Skin of body (tissue), 3 donors: ENCODE measurements at places on chromosomes 7 and 10.

GRCh38 chr10:75957314-75958120 is 526.1 kb downstream of the LRMDA start:
- no peak for DNase-seq

- DNase-seq, result no peak
Observed at GRCh38 chr7:13851736-13852135, 137.7 kb downstream of the ETV1 start.

DNA sequence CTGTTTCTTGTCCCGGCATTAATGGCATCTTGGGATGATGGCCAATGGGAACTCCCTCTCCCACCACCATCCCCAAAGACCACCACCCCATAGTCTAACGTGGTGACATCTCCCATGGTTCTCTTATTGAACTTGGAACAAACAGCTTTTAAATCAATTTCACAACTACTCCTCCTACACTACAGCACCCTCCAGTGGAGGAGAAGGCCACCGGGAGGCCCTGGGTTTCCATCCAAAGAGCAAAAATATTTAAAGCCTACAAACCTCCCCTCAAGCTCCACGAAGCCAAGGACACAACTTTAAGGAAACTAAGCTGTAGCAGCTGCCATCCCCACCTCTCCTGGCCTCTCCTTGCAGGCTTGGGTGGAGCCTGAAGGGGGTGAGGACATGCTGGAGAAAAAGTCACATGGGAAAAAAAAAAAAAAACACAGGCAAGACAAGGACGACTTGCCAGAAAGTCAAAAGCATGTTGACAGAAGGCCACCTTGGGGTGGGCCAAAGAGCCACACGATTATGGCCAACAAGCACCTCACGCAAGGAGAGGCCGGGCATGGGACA is 94.0 kb upstream of the LANCL2 start:
- no peak for DNase-seq

GRCh38 chr7:149635561-149636329 is 137.6 kb downstream of the ZNF467 start:
- no peak for DNase-seq

DNA sequence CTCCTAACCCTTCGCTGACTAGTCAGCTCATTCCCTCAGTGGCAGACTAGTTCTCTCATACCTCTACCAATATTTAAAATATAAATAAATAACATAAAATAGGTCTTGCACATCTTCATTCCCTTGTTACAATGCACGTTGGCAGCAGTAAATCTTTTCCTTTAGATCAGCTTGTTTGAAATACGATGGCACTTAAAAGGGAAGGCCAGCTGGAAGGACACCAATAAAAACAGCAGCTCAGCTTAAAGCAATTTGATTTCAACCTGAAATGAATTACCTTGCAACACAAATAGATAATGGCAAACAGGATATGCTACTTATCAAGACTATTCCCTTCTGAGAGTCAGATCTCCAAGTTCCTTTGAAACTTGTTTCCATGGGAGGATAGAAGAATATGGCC is 321.8 kb downstream of the GFRA1 start:
- DNase-seq, result no peak

DNA sequence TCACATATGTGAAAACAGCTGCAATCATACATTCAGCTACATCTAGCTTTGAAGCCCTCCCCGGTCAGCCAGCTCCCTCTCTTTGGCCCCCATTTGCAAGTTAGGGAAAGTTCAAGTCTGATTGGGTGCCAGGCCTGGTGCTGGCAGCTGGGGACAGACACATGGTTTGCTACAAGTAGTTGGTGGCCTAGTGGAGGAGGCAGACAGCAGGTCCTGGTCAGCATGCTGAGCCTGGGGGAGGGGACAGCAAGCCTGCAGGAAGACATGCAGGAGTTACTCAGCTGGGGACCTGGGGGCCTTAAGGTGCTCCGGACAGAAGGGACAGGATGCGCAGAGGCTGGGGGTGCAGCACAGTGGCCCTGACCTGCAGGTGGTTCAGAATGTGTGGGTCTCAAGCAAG is 956.9 kb upstream of the ZNF722 start:
- no peak for DNase-seq

GRCh38 chr10:63637901-63638327 is 116.7 kb downstream of the REEP3 start:
- no peak for DNase-seq

GRCh38 chr10:33712825-33713224 is 378.4 kb upstream of the NRP1 start:
- DNase-seq, result no peak

- peak; percentile 90 for DNase-seq
Observed at GRCh38 chr7:28958235-28958979, at the start of gene TRIL. TSS of gene TRIL (minus strand) at chr7:28958330. CDS start at chr7:28958046, 284 bp downstream.

GRCh38 chr7:38731215-38731614 is 100.0 kb upstream of the AMPH start:
- no peak for DNase-seq

GRCh38 chr7:131747658-131748232 is 191.3 kb upstream of the PODXL start:
- DNase-seq, result no peak

DNA sequence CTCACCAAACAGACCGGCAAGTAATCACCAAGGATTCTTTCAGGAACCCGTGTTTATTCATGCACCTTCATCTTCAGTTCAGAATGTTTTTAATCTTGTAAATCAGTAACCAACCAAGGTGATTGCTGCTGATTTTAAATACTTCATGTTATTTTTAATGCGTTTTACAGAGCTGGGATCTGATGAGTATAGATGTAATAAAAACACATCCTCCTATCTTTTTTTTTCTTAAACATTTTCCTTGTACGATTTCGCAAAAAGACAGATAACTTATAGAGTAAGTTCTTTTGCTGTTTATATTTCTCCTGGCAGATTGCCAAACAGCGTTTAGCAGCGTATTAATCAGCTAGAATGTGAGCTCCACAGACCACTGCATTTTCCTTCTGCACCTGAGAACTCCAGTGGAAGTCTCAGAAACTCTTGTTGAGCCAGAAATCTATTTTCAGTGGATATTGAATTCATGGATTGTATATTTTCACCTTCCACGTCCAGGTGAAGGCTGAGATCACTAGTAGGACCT is 397.8 kb upstream of the NRP1 start:
- DNase-seq, result no peak

GRCh38 chr10:97851341-97852001 is 1.8 kb downstream of the GOLGA7B start:
- no peak for DNase-seq

GRCh38 chr7:108268200-108268820 is 138.1 kb upstream of the LAMB4 start:
- DNase-seq, result no peak

DNA sequence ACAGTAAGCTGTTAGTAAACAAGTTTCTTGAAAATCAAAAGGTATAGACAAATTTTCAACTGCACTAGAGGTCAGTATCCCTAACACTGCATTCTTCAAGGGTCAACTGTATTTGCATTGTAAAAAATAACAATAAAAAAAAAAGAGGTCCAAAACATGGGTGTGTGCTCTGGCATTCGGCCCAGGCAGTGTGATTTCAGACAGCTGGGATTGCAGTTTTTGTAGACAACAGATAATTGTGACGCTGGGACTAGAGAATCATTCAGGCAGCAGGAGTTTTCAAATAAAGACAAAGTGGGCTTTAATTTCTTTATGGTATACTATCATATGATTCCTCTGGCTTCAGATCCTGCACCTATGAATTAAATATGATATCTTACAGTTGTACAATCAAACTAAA is 543.2 kb upstream of the SEMA3D start:
- no peak for DNase-seq

GRCh38 chr10:25641595-25641994 is 292.4 kb upstream of the MYO3A start:
- no peak for DNase-seq

DNA sequence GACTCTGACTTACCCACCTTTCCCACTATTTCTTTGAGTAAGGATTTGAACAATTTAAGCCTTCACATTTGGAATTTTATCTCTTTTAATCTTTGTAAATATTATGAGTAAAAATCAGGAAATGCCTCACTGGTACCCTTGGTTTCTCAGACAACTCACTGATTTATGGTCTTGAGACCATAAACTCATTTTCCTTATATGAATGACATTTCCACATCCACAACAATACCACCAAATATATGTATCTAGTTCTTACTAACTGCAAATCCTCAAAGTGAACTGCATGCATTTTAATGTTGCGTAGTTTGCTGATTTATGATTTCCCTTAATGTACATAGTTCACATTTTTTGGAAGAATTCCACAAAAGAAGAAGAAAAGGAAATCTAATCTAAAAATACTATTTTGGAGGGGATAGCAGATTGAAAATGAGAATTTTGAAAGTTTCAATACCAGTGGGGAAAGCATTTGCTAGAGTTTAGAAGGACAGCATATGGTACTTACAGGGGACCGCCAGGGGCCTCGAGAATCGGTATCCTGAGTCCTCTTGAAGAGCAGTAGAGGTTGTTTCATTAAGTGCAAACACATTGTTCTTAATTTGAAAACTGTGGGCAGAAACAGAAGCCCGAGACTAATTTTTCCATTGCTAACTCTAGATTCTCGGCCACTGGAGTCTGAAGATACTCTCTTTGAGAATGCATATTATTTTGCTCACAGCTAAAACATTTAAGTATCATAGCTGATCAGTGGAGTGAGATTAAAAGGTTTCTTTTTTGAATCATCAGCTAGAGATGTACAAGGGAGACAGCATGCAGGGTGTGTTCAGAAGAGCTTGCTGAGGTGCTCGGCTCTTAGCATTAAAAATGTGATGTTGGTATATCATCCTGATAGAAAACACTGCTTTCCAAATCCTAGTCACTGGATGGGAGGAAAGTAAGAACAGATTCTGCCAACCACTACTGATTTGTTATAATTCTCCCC is 964.0 kb downstream of the GATA3 start:
- no peak for DNase-seq

- DNase-seq, result no peak
Observed at GRCh38 chr10:78476156-78476555, 442.5 kb downstream of the RPS24 start.

DNA sequence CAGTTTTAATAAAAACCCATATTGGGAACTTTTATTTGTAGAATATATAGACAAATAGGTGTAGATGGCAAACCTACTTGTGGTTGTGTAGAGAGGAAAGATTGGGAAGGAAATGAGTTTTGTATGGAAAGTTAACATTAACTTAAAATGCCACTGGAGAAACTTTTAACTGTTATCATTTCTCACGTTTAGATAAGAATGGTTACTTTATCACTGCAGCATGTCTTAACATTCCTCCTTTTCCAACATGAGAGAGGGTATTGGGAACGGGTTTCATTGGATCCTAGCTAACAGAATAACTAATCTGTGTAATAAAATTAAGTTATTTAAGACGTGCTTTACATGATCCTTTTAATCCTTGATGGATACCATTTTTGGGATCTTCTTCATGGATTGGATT is 1.8 kb downstream of the LUC7L2 start:
- DNase-seq, result no peak

GRCh38 chr10:71312811-71313789 is 6.0 kb upstream of the SLC29A3 start:
- DNase-seq, result peak; percentile 87

GRCh38 chr7:101179117-101179516 is 976 bp downstream of the NAT16 start:
- DNase-seq, result no peak

DNA sequence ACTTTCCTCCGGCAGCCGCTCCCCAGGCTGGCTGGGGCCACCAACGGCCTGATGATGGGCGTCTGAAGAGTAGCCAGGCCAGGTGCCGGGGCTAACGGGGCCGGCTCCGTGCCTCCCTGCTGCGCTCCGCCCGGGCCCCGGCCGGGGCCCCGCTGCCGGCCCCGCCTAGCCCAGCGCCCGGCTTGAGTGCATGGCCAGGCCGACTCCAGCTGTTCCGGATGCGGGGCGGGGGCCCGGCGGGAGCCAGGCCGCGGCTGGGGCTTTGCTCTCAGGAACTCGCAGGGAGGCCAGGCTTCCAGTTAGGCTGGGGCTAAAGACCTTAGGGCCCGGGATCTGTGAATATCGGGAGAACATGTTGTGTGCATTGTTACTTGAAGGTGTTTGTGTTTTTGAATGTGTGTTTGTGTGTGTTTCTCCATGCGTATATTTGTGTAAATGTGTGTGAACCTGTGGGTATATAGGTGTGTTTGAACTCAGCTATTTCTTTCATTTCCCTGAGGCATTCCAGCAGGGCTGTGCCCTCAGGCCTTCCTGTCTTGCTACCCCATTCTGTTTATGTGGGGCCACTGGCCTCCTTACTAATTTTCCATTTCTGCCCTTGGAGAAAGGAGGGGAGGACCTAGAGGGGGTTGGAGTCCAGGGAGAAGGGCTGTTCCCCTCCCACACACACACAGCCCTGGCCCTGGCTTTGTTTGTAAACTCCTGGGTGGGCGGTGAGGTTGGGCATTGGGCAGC is 1.1 kb upstream of the LBX1 start:
- no peak for DNase-seq

DNA sequence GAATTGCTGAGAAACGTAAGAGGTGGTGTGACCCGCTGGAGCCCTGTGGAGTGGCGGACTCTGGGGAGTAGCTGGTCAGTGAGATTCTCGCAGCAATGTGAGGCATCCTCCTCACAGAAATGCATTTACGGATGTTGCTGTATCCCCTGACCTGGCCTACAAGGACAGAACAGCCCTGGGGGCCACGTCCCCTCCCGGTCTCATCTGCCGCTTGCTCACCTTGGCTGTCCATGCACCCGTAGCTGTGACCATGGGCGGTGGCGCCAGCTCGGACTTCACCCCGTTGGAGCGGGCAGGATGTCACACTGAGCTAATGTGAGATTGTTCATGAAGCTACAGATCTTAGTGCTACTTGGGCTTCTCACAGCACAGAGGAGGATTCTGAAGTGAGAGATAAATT is 193.8 kb downstream of the EBF3 start:
- DNase-seq, result no peak

GRCh38 chr7:81590131-81590530 is 179.7 kb downstream of the HGF start:
- DNase-seq, result no peak

DNA sequence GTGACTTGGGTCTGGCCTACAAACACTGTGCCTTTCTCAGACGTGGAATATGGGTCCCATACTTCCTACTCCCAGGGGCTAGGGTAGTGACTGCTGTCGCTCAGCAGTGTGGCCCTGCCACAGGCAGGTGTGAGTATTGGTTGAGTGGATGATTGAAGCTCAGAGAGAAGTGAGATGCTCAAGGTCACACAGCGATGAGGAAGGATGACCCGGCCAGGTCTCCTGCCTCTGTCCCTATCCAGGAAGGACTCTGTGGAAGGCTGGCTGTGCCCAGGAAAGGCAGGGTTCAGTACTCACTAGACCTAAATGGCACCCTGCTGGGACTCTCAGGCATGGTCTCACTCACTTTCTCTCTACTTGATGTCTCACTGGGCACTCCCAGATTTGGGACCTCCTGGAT is 2.8 kb downstream of the PRF1 start:
- DNase-seq, result no peak

- DNase-seq, result no peak
Observed at GRCh38 chr7:48992816-48993215, 68.5 kb downstream of the CDC14C start.
